Activated CD4-positive, alpha-beta memory T cell treated with anti-CD3 and anti-CD28 coated beads, Interleukin-2, amount 10 ng/mL, durations not matched to agents 7 days and 5 days (primary cell): ENCODE measurements at places on chromosomes 3 and 15. TPM values are rescaled to one million over a fixed set of nuclear protein-coding genes. Genes with fewer than 3 reads are reported as not detected.
A peak's percentile ranks its signal among the peaks of the same experiment; 100 is the strongest.

DNA sequence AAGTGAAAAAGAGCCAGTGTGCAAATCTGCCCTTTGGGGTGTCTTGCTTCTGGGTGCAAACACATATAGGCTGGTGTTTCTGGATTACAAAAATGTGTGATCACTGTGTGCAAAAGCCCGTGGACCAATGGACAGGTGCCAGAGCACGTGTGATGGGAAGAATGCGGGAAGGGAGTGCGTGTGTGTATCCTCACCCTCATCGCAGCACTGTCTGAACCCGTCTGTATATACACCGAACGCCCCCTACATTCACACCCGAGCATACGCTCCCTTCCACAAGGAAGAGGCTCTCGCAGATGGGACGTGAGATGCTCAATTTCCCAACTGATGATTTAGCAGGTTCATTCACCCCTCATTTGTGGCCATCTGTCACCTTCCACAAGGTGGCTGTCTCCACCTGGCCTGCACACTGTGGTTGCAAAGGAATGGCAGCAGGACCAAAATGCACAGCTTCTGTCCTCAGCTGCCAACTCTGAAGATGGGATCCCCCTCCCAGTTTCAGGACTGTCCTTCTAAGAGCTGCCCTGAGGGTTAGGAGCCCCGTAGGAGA is 19.4 kb upstream of the SLC6A1 start:
- no peak for DNase-seq

DNA sequence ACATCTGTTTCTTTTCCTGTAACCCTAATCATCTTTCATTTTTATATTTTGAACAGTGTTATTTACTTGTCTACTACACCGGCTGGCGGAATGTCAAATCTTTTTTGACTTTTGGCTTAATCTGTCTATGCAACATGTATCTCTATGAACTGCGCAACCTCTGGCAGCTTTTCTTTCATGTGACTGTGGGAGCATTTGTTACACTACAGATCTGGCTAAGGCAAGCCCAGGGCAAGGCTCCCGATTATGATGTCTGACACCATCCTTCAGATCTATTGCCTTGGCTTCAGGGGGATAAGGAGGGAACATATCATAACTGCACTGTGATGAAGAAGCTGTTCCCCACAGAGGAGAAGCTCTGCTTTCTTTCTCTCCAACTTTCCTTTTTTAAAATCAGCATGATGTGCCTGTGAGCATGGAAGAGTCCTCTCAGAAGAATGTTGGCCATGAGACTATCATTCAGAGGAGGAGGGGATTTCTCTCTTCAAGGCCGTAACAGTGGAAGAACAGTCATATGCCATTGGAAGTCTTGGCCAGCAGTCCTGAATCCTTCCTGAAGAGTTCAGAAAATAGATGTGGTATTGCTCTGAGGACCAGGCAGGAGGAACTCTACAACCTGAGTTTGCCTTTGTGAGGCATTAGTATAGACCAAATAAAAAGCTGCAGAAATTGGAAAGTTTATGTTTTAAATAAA is 69.9 kb downstream of the SEC22A start:
- DNase-seq, result no peak

- DNase-seq, result no peak
These were observed 42.2 kb downstream of the CHDH start for GRCh38 chr3:53803816-53804695.

- no peak for DNase-seq
These were observed 8.4 kb upstream of the CMTM7 start for GRCh38 chr3:32383136-32383711.

DNA sequence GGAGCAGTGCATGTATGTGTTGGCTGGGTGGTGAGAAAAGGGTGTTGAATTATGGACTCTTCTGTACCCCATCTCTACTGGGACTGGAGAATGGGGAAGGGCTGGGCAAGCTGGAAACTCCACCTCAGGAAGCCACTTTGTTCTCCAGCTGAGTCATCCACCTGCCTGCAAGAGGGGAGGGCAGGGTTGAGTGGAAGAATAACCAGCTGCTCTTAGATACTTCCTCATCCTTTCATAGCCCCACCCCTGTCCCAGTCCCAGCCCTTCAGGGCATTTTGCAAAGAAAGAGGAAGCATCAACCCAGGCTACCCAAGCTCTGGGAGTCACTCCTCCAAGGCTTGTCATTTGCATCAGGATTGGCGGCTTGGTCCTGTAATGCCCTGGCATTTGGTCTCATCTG is 33.1 kb downstream of the RAB11A start:
- no peak for DNase-seq

GRCh38 chr3:38028621-38029361 is 651 bp downstream of the PLCD1 start:
- no peak for DNase-seq

Gene EPHA3
- total RNA-seq, result not detected

DNA sequence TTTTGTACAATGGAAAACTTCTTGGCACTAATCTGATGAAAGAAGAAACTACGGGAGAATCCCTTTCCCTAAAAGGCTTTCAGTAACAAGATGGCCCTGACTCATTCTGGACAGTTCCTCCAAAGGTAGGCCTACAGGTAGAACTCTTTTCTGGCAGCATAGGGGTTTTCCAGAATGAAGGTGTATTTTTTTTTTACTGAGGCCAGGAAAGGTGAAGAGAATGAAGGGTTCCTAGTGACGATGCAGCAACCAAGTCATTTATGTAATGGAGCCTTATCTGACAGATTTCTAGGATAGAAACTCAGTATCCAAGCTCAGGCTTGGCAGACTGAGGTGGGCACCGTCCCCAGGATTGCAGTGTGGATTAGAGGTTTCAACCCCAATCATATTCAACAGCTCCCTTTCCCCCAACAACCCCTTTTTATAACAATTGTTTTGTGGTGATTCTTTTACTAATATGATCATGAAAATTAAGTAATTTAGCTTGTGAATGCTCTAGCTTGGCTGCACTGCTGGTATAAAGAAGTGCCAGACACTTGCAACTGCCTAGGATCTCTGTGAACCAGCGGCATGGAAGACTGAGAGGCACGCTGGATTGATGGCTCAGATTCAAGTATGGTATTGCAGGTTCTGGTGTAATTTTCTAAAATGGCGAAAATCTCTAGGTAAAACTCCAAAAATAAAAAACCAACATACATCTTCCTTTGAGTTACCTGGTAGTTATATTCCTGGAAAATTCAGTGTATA is 8.7 kb upstream of the TRIM69 start:
- DNase-seq, result no peak

GRCh38 chr3:146577662-146578061 is 27.5 kb downstream of the PLSCR5 start:
- DNase-seq, result peak; percentile 32

DNA sequence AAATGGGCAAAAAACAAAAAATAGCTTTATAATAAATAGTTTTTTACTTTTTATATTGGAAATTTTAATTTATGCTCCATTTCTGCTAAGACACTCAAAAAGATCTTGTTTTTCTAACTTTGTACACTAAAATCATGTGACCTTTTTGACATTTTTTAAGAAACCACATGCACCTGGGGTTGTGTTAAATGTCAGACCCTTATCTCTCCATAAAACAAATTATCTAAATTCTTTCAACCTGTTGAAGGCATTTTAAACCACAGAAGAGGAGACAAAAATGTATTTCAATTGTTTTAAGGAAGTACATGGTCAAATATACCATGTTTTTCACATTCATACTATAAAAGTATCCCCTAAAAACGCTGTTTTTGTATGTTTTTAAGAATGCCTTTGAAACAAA is 29.2 kb downstream of the IFT80 start:
- DNase-seq, result no peak

DNA sequence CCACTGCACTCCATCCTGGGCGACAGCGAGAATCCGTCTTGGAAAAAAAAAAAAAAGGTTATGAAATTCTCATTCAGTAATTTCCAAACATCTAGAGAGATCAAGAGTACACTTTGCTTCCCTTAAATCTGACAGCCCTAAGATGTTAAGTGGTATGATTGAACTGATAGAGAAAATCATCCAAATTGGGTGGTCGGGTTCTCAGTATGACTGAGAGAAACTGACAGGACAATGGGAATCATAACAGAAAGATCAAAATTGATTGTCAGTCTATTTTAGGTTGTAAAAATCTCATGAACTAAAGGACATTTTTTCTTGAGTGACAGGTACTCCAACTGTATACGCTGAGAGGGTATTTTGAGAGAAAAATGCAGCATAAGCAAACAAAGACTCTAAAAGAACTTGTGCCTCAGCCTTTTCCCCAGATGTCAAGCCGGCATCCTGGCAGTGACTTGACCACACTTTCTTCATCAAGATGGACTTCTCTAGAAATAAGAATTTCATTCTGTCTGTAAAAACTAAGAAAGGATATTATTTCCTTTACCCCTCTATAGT is 65.8 kb downstream of the MYO5A start:
- no peak for DNase-seq

Gene EBLN2
- total RNA-seq, result 7.1 TPM

Gene THAP10
- 0.15 TPM for total RNA-seq

- DNase-seq, result no peak
These were observed 14.4 kb downstream of the DAG1 start for GRCh38 chr3:49484471-49484870.
